Cortex of kidney (tissue), 1 donor: ENCODE measurements at places on chromosomes 1 and 21.

- no peak for DNase-seq
Measured at GRCh38 chr1:196317535-196318522, 290.4 kb downstream of the KCNT2 start.

DNA sequence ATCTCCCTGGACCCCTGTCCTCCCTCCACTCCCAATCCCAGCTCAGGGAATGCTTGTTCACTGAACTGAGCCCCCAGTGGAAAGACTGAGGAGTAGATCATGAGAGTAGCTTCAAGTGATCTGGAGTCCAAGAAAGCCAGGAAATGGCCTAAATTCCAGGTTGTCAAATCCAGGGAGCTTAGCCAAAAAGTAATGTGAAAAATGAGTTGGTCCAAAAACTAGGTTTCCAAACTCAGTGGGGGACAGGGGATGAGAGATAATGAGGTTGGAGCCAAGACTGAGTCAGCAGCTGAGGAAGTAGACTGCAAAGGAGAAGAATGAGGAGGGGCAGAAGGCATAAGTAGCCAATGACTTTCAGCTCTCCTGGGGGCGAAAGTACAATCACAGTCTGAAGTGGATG is 284.1 kb upstream of the BEND5 start:
- no peak for DNase-seq

GRCh38 chr1:49013079-49013478 is 236.4 kb upstream of the BEND5 start:
- no peak for DNase-seq

DNA sequence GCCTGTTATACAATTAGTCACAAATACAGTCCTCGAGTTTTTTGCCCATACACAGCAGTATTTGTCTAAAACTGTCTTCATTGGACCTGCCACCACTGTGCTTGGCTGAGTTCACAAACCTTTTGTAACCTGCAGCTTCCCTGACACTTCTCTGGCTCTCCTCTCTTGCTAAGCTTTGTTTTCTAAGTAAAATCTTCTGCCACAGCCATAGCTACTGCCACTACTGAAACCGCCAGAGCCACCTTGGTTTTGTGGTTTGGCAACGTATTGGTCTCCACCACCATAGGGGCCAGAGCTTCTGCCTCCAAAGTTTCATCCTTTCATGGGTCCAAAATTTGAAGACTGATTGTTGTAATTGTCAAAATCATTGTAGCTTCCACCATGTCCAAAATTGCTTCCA is 668.2 kb upstream of the BRINP3 start:
- DNase-seq: no peak

DNA sequence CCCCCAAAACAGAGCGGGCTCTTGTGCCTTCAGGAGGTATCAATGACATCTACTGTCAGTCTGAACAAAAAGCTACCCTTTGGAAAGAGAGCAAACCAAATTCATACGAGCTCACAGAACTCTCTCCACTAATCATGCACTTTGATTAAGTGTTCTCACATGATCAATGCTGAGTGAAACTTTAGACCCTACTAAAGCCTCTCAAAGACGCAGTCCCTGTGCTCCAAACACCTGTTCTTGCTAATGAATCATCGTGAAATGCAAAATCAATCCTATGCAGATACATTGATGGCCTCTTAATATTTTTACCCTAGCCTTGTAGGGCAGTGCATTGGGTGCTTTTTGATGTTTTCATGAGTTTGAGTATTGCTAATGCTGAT is 113.4 kb downstream of the ZBTB18 start:
- DNase-seq: no peak

- DNase-seq: no peak
Measured at GRCh38 chr21:18499761-18500376, 96.3 kb upstream of the TMPRSS15 start.
